Activated T-helper 1 cell treated with anti-CD3 and anti-CD28 coated beads, Interleukin-2, amount 50 U/mL, for 16 hours (primary cell): ENCODE measurements at places on chromosomes 1 and 21.

GRCh38 chr1:16440470-16441281, at the start of gene NECAP2:
Gene NECAP2 (plus strand): TSS chr1:16440724. CDS start chr1:16440762, 38 bp downstream.
- peak; percentile 92 for DNase-seq

- DNase-seq: no peak
Observed at GRCh38 chr1:173422456-173422976, 54.6 kb upstream of the PRDX6 start.

DNA sequence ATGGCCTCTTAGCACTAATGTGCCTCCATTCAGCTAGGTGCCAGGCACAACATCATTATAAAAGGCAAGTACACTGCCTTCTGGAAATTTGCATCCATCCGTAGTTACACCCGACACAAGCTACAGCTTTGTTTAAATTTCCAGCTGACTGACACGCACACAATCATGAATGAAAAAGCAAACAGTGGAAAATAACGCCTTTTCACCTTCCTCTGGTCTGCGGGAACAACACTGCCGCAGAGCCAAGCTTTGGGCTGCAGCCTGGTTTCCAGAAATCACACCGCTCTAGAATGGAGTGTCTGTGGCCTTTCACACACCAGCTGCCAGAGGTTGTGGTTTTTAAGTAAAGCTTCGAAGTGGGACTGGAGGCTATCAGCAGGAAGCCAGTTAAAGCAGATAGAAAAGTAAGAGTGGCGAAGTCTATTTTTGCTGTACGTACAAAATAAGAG, 142.8 kb upstream of the COA6 start:
- DNase-seq: no peak

DNA sequence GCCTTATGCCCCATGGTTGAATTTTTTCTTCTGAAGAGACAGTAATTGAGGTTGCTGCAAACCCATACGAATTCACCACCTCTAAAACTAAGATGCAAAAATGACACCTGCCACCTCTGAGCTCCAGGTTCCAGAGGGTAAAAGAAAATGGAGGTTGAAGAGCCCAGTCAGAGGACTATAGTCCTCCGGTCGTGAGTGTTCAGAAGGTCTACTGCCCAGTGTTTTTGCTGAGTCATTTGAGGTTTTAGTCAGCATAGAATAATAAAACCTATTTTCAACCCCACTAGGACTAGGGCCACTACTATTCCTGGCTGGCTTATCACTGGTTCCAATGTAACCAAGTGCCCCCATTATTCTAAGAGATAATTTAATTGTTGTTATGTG, 12.9 kb upstream of the SLAMF7 start:
- no peak for DNase-seq

DNA sequence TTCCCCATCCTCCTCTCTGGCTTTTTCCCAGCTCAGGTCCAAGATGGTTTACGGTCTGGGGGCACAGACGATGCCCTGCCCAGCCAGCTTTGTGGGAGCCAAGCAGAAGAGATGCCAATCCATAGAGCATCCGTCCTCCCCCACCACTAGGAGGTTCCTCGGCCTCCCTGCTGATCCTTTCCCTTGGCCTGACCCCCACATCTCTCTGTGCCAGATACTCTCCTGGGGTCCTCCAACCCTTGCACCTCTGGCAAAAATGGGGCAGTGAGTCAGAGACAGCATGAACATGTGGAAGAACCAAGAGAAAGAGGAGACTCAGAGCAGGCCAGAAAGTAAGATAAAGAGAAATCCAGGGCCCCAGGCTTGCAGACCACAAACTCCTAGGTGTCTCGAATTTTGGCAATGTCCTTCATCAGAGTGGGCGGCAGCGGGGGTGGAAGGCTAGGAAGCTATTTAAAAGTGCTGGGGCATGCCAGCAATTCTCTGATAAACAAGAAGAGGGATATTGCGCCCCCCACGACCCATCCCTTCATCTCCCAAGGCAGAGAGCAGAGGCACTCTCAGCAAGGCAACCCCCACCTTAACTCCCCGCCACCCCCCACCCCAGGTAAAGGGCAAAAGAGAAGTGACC, 11.4 kb downstream of the BLACAT1 start:
- no peak for DNase-seq

DNA sequence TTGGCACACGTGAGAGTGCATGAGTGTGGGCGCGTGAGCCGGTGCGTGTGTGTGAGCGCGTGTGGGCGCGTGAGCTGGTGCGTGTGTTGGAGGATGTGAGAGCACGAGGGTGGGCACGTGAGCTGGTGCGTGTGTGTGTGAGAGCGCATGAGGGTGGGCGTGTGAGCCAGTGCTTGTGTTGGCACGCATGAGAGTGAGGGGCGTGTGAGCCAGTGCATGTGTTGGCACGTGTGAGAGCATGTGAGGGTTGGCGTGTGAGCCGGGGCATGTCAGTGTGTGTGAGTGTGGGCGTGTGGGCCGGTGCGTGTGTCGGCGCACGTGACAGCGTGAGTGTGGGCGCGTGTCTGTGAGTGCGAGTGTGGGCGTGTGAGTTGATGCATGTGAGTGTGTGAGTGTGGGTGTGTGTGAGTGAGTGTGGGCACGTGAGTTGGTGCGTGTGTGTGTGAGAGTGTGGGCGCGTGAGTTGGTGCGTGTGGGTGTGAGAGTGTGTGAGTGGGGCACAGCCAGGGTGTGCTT, 45.7 kb upstream of the ARHGEF16 start:
- DNase-seq: no peak

- no peak for DNase-seq
Observed at GRCh38 chr1:11847667-11848372, at the start of gene NPPA. Gene NPPA (minus strand): TSS chr1:11847783. CDS start chr1:11847684, 99 bp downstream.

DNA sequence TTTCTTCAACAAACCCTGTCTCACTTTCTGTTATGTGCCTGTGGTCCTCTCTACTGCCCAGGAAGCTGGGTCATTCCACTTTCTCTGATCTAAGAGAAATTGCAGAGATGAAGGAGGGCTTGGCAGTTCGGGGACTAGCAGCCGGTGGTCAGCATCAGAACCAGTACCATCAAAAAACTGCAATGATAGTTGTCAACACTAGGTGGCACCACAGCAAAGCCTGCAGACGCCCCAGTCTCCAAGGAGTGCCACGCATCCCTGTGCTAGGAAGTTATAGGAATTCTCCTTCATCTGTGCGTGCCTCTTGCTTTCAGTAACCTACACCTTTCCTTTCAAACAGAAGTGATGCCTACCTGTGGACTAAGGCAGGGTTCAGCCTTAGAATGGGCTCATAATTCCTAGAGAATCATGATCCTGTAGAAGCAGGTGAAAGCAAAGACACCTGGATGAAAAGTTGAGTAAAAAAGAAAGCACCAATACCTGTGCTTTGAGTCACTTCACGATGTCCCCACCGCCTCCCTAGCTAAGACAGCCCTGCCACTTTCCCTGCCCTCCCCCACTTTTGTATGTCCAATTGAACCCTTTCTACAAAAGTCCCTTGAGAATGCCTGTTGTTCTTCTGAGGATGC, 129.2 kb downstream of the ADAMTS1 start:
- no peak for DNase-seq
